ENCODE measurements at places on chromosomes 16 and 17. TPM values are rescaled to one million over a fixed set of nuclear protein-coding genes. Genes with fewer than 3 reads are reported as not detected.
A peak's percentile ranks its signal among the peaks of the same experiment; 100 is the strongest.

DNA sequence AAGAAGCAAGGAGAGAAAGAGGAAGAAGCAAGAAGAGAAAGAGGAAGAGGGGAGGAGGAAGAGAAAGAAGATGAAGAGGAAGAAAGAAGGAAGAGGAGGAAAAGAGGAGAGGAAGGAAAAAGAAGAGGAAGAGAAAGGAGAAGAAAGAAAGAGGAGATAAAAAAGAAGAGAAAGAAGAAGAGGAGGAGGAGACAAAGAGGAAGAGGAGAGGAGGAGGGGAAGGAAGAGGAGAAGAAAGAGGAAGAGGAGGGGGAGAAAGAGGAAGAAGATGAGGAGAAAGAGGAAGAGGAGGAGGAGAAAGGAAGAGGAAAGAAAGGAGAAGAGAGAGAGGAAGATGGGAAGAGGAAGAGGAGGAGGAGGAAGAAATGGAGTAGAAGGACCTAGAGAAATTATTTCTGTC lies 80.4 kb downstream of the CDYL2 start:
- H3K36me3 ChIP-seq = peaks cover 14% of the 10 kb centered on the region
- H3K27me3 ChIP-seq = no peaks in the 10 kb centered on the region

- H3K4me1 ChIP-seq = peaks cover 24% of the 10 kb centered on the region
- H3K36me3 ChIP-seq = peaks cover 21% of the 10 kb centered on the region
- peak; percentile 44 for DNase-seq
- H3K27me3 ChIP-seq = no peaks in the 10 kb centered on the region
- H3K27ac ChIP-seq = peak overlapping the region; percentile 97
- peak overlapping the region; percentile 86 for H3K4me3 ChIP-seq
These were observed 925 bp downstream of the ZNF689 start for GRCh38 chr16:30609002-30609925.

Gene MRPL58
- total RNA-seq = 46.2 TPM

Gene ABCC11
- total RNA-seq = not detected

Gene CCL7
- not detected for total RNA-seq

DNA sequence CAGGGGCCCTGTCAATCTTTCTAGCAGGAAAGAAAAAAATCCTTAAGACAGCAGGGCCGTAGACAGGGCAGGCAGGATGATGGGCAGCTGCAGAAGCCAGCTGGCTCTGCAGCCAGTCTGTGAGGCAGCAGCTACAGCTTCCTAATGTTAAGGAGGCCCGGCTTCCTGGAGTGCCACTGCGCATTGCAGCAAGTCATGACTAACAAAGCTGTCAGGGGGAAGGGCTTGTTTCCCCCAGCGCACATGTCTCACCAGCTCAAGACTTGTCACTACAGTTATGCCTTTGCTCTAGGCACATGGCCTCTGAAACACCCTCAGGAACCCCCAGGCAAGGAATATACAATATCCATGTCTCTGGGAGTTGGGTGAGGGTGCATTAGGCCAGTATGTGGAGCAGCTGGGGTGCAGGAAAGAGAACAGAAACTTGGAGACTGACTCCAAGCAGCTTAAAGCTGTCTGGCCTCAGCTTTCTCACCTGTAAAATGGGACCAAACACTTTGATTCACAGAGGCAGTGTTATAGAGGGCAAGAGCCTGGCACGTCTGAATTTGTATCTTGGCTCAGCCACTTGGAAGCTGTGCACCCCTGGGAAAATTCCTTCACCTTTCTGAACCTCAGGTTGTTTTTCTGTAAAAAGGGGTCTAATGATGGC lies 220.0 kb downstream of the HAPSTR1 start:
- H3K36me3 ChIP-seq = no peaks in the 10 kb centered on the region
- H3K4me3 ChIP-seq = no peak overlapping the region
- no peak overlapping the region for H3K27ac ChIP-seq
- H3K27me3 ChIP-seq = no peaks in the 10 kb centered on the region
- DNase-seq = no peak

- H3K27ac ChIP-seq = no peak overlapping the region
- H3K36me3 ChIP-seq = no peaks in the 10 kb centered on the region
- DNase-seq = no peak
These were observed 48.8 kb downstream of the PITPNM3 start for GRCh38 chr17:6507535-6507934.

- H3K27me3 ChIP-seq = peaks cover 22% of the 10 kb centered on the region
- peak overlapping the region; percentile 21 for H3K4me3 ChIP-seq
- peak; percentile 16 for DNase-seq
- H3K27ac ChIP-seq = peak overlapping the region; percentile 82
These were observed 3.8 kb downstream of the OR4D2 start for GRCh38 chr17:58170622-58171021.

GRCh38 chr17:30300818-30301217 lies 9.1 kb upstream of the BLMH start:
- H3K27ac ChIP-seq = no peak overlapping the region
- H3K27me3 ChIP-seq = peaks cover 1% of the 10 kb centered on the region
- no peak overlapping the region for H3K4me3 ChIP-seq
- H3K36me3 ChIP-seq = no peaks in the 10 kb centered on the region
- DNase-seq = no peak
- H3K4me1 ChIP-seq = peaks cover 3% of the 10 kb centered on the region

DNA sequence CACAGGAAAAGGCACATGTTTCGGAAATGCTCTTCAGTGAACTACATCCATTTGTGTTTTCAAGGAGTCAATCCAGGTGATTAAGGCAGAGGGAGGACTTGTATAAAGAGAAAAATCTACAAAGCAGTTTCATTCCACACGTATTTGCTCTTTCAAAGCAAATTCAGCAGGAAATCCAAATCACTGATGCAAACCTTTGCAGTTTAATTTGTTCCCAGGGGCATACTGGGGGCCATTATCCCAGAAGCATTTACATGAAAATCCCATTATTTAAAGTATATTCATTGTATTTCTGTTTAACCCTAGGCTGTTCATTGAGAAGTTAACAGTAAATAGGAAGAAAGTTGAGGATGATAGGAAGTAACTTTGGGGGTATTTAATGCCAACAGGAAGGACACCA lies 147.9 kb downstream of the PMP22 start:
- H3K27ac ChIP-seq = no peak overlapping the region
- no peak for DNase-seq
- no peaks in the 10 kb centered on the region for H3K36me3 ChIP-seq
- H3K4me1 ChIP-seq = no peaks in the 10 kb centered on the region
- no peak overlapping the region for H3K4me3 ChIP-seq

DNA sequence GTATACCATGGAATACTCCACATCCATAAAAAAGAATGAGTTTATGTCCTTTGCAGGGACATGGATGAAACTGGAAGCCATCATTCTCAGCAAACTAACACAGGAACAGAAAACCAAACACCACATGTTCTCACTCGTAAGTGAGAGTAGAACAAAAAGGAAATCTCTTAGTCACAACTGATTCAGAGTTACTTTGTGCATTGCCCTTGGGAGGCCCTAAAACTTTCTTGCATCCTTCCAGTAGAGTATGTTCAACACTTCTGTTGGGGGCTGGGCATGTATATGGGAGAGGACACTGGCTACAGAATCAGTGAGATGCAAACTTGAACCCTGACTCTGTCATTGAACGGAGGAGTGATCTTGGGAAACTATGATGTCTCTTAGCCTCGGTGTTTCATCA lies 147.4 kb upstream of the IRX5 start:
- no peaks in the 10 kb centered on the region for H3K4me1 ChIP-seq
- H3K36me3 ChIP-seq = no peaks in the 10 kb centered on the region
- no peak overlapping the region for H3K4me3 ChIP-seq
- H3K27ac ChIP-seq = no peak overlapping the region

DNA sequence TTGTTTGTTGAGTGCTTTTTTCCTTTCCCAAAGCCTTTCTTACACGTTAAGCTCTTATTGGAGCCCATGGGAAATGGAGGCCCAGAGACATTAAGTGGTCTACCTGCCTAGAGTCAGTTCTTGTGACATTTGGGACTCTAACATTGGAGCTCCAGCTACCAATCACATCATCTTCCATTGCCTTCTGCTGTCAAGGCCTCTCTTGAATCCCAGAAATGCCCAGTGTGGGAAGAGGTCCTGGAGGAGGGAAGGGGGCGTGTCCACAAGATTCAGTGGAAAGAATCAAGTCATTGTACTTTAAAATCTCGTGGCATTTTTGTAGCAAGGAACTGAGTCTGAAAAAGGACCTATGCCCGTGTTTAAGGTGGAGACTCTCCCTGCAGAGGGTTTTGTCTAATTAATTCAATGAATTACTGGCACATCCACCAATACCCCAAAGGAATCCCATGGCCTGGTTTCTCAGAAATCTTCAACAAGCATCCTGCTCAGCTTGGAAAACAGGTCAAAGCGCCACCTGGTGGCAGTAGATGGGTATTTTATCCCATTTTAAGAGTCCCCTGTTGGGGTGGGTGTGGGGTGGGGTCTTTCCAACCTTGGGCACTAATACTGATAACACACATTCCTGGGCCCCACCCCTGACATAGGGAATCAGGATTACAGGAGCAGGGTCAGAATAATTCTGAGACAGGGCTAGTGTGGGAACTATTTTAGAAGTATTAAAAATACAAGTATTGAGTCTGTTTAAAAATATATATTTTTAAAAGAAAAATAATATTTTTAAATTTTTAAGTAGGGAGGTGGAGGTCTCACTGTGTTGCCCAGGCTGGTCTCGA lies 24.6 kb downstream of the GPT2 start:
- H3K27me3 ChIP-seq = no peaks in the 10 kb centered on the region
- H3K36me3 ChIP-seq = no peaks in the 10 kb centered on the region
- H3K27ac ChIP-seq = no peak overlapping the region
- no peak overlapping the region for H3K4me3 ChIP-seq
- peaks cover 15% of the 10 kb centered on the region for H3K4me1 ChIP-seq
- peak; percentile 74 for DNase-seq

Gene CSHL1
- total RNA-seq = not detected

- no peak overlapping the region for H3K4me3 ChIP-seq
- DNase-seq = no peak
- peaks cover 69% of the 10 kb centered on the region for H3K36me3 ChIP-seq
- H3K4me1 ChIP-seq = peaks cover 46% of the 10 kb centered on the region
- H3K27ac ChIP-seq = no peak overlapping the region
These were observed 9.9 kb downstream of the CASC3 start for GRCh38 chr17:40150276-40150675.

GRCh38 chr16:75260851-75261589 lies 9.6 kb upstream of the BCAR1 start:
- no peak for DNase-seq
- H3K4me1 ChIP-seq = no peaks in the 10 kb centered on the region
- H3K36me3 ChIP-seq = no peaks in the 10 kb centered on the region

Gene FOXL1
- total RNA-seq = not detected

Gene ABHD15
- total RNA-seq = 18.0 TPM

DNA sequence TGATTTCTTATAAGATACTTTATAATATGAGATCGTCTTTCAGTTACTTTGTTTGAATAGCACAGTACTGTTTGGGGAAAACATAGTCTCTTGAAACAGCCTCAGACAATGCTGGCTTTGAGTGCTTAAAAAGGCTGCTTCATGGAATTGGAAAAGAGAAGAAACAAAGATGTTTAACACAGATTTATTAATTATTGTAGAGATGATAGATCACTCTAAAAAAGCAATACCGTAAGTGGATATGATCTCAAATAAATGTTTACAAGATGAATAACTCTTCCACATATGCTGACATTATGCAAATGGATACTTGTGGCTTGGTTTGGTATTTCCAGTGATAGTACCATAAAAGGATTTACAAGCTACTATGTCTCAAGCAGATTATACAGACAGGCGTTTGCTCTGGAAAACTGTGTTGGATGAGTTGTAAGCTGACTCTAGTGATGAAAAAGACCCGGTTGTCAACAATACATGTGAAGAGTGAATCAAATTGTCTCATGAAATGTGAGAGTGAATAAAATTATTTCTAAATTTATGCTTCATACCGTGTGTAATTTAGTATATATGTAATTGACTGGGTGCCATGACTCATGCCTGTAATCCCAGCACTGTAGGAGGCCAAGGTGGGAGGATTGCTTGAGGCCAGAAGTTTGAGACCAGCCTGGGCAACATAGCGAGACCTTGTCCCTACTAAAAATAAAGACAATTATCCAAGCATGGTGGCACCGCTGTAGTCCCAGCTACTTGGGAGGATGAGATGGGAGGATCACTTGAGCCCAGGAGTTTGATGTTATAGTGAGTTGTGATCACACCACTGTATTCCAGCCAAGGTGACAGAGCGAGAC lies 105.4 kb downstream of the FTO start:
- DNase-seq = no peak
- H3K4me3 ChIP-seq = no peak overlapping the region

DNA sequence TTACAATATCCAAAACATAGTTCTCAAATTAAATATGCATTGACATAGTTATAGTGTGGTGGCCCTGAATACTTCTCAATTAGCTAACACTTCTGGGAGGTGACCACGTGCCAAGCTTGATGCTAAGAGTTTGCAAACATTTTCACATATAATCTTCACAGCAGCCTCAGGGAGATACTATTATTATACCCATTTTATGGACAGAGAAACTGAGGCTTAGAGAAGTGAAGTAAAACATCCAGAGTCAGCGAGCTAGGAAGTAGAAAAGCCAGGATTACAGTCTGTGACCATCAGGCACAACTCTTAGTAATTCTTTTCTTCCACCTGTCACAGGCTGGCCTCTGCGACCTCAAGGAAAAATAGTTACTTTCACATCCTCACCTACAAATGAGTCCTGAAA lies 102.2 kb upstream of the IRX6 start:
- no peaks in the 10 kb centered on the region for H3K36me3 ChIP-seq
- DNase-seq = no peak
- no peaks in the 10 kb centered on the region for H3K4me1 ChIP-seq

Measured in activated CD4-positive, alpha-beta T cell treated with anti-CD3 and anti-CD28 coated beads, Interleukin-2, amount 10 ng/mL, durations not matched to agents 7 days and 5 days (primary cell).